Astrocyte (in vitro differentiated cells and primary cell): ENCODE measurements at places on chromosomes 7 and 10.

DNA sequence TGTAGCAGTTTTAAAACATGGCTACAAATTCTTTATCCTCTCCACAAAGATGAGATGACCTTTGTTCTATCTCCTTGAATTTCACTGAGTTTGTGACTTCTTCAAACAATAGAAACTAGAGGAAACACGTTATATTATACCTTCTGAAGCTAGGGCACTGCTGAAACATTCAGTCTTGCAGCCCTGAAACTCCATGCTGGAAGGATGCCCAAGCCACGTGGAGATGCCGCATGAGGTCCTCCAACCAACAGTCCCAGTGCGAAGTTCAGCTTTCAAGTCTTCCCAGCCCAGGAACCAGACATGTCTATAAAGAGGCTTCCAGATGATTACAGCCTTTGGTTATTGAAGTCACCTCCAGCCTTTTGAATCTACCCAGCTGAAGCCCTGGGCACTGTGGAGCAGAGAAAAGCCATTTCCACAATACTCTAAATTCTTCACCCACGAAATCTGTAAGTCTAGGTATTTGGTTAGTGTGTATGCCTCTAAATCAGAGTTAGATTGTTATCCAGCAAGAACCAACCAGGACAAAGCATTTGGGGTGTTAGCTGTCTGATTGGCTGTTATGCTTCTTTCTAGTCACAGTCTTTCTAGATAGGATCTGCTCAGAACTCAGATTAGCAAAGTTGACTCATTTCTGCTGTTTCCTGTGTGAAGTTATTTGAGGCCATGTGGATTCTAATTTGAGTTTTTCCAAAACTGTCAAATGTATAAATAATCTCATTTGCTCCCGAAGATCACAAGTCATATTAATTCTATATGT is 186.5 kb upstream of the TMEM72 start:
- peak; percentile 92 for DNase-seq

- DNase-seq, result no peak
Observed at GRCh38 chr7:137366995-137367394, 23.5 kb upstream of the PTN start.

- no peak for DNase-seq
Observed at GRCh38 chr10:116260599-116260998, 12.4 kb downstream of the GFRA1 start.

GRCh38 chr10:130017631-130018022 is 53.6 kb upstream of the EBF3 start:
- DNase-seq, result no peak

- peak; percentile 84 for DNase-seq
Observed at GRCh38 chr10:24209946-24210491, 1.1 kb downstream of the KIAA1217 start.

DNA sequence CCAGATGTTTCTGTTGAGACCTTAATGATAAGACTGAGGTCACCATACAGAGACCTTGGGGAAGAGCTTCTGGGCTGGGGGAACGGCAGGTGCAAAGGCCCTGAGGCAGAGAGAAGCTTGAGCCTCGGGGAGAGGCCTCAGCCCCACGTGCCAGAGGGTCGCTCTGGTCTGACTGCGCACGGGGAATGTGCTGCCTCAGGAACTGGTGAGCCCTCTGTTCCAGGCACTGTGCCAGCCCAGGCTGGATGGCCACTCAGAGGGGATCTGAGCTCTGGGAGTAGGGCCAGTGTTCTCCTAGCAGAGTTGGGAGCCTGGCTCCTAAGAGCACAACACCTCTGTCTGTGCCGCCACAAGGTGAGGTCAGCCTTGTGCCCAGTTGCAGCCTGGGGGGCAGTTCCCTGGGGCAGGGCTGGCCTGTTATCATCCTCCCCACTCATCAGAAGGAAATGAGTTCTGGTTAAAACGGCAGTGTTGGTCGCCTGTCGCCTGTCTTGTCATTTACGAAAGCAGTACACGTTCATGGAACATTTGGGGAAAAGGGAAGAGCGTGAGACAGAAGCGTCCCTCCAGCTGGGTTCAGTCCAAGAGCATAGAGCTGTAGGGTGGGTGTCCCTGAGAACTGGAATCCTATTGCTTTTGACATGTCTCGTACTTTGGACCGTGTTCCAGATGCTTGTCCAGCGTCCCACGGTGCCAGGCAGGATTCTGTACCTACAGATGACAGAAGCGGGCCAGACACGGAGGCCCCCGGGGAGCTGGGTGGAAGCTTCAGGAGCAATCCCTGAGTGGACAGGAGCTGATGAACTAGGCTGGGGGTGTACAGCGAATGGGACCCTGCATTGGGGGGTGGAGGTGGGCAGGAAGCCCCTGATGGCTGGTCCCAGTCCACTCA is 4.3 kb downstream of the TTYH3 start:
- DNase-seq, result no peak

DNA sequence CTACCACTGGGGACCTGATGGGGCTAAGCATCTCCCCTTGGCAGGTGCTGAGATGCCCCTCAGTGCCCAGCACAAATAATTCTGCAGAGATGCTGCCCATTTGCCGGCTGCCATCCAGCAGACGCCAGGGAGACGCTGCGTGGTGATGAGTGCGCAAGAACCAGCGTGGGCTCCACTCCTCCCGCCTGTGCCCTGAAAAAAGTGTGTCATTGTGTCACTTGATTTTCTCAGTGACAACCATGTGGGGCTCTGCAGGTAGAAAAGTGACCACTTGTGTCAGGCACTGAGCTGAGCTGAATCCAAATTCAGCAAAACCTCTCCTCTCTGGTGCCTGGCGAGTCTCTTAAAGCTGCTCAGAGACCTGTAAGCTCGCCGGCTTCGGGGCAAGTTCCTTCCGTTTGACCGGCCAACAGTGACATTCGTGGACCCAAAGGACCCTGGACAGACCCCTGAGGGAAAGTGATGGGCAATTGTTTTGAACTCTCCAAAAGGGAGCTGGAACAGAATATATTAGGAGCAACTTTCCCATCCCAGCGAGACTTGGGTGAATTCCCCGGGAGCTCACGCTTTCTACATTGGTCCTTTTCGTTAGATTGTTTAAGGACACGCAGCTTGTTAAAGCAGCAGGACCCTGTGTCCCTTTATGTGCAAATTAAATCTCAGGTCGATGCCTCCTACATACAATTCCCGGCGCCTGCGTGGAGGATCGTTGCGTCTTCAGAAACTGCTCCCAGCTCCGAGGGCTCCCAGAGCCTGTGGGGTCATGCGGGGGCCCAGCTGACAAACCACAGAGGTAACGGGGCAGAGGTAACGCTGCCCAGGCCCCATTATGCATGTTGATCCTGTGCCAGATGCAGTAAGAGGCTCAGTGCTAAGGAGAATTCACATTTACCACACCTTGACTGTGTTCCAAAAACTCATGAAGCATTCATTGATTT is 332.7 kb downstream of the ADARB2 start:
- DNase-seq, result no peak

DNA sequence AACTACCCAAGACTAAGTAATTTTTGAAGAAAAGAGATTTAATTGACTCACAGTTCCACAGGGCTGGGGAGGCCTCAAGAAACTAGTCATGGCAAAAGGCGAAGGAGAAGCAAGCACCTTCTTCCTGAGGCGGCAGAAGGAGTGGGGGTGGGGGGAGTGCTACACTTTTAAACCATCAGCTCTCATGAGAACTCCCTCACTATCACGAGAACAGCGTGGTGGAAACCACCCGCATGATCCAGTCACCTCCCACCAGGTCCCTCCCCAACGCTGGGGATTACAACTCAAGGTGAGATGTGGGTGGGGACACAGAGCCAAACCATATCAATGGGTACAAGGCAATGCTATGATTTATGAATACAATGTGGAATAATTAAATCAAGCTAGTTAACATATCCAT is 241.9 kb downstream of the PTPRN2 start:
- no peak for DNase-seq

DNA sequence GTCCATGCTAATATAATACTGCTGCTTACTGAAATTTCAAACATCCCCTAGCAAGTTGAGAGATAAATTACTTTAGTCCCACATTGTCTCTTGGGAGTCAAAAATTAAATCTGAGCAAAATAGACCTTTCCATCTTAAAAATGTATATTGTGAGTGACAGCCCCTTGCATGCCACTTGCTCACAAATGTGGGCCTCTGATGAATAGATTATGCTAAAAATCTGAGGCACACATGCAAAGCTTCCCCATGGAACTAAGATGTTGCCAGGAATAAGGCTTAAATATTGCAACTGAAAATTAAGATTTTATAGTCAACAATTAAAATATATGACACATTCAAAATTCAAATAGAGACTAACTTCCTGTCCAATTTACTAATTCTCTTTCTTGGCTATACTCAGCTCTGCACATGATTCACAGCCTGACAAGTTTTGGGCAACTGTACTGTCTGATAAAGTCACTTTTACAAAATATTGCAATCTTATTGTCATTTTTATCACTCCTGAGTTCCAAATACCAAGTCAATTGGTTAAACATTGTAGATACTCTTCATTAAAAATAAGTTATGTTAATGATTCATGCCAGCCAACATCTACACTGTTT is 301.2 kb downstream of the CACNA2D1 start:
- no peak for DNase-seq

DNA sequence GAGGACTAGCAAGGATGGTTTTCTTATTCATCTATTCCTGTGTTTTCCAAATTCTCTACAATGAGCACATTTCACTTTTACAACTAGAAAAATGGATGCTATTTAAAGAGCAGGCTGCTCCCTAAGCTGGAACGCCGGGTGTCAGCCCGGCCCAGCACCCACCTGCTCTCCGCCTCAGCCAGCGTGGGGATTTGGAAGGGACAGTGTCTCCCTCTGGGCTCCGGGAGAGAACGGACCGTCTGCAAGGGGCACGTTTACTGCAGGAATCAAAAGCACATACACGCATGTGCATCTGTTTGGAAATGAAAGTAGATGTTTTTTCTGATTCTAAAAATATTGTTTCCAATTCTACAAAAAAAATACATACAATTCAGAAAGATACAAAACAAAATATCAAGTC is 2.3 kb upstream of the JAKMIP3 start:
- DNase-seq, result no peak

DNA sequence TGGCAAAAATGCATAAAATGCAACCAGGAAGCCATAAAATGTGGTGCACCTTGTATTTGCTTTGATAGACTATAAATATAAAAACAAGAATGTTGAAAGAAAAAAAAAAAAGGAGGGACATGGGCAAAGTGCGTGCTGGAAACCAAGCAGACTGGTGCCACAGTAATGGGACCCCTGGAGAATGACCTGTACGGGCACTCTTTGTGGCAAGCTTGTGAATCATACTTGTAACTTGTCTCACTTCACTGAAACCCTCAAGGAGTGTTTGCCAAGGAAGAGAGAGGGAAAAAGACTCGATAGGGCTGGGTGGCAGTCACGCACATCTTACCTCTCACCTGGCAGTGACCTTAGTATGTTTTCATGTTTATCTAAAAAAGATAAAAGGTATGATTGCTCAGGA is 1183.6 kb downstream of the GATA3 start:
- no peak for DNase-seq

DNA sequence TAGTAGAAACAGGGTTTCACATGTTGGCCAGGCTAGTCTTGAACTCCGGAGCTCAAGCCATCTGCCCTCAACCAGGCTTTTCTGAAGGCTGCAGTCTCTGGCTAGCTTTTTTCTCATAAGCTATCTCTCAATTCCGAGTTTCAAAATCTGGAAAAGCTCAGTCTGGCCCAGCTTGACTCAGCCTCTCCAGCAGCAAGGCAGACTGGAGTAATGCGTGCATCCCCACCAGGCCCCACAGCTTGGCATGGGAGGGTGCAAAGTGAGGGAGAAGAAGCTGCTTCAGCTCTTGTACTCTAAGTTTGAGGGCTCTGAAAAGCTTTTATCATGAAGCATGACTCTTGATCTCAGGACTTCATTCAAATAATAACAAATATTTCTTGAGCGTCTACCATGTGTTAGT is 4.8 kb downstream of the DHTKD1 start:
- DNase-seq, result no peak

GRCh38 chr7:134601459-134601858 is 45.2 kb upstream of the BPGM start:
- no peak for DNase-seq

- no peak for DNase-seq
Observed at GRCh38 chr10:43585981-43586729, 11.7 kb upstream of the ZNF239 start.

DNA sequence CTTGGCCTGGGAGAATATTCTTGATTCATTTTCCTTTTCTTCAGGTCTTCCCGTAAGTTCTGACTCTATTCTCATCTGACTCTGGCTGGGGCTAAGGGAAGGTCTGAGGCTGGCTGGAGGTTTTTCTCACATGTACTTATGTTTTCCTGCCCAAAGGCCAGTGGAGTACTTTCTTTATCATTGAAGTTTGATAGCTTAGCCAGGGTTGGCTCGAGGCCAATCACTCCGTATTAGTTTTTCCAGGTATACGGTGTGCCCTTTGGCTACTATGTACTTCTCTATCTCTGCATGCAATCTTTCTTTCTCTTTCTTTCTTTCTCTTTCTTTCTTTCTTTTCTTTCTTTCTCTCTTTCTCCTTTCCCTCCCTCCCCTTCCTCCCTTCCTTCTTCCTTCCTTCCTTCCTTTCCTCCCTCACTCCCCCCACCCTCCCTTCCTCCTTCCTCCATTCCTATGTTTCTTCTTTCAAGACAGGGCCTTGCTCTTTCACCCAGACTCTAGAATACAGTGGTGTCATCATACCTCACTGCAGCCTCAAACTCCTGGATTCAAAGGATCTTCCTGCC is 26.8 kb upstream of the VKORC1L1 start:
- no peak for DNase-seq

DNA sequence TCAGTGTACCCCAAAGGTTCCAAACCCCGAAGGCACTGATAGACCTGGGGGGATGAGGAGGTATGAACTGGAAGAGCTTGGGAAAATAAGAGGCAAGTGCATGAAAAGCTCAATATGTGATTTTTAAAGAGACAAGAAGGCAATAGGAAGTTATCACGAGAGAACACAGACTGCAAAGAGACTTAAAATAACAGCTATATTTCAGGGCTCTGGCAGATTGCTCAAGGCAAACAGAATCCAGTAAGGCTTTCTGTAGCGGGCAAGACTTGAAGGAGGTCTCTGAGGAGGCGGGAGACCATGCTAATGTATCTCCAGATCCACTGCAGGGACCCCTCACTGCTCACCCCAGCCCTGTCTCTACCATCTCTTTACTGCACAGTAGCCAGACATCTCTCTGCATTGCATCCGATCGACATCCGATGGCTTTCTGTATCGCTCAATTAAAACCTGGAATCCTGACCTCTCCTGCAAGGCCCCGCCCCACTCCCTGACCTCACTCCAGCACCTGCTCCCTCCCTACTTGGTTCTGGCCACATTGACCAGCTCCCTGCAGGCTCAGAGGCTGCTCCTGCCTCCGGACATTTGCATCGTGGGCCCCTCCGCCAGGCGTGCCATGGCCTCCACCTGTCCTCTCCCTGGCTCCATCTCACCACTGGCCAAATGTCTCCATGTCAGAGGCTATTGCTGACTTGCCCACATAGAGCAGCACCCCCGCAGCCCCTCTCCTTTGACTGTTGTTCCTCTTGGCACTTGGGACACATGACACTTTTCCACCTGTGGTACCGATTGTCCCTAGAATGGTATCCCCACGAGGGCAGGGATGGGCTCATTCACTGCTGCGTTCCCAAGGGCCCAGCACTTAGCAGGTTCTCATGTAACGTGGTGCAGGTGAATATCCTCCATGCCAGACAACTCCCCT is 118.0 kb downstream of the PRKAG2 start:
- no peak for DNase-seq

GRCh38 chr10:117673230-117674010 is 130.9 kb downstream of the EMX2 start:
- DNase-seq, result no peak

- peak; percentile 82 for DNase-seq
Observed at GRCh38 chr7:92717993-92718716, 118.2 kb downstream of the CDK6 start.

GRCh38 chr7:25951414-25952260 is 200.4 kb upstream of the NFE2L3 start:
- DNase-seq, result no peak
